ENCODE measurements at places on chromosomes 4 and X.

- peak; percentile 62 for DNase-seq
These were observed 38.4 kb upstream of the PDLIM3 start for GRCh38 chr4:185573651-185574199.

DNA sequence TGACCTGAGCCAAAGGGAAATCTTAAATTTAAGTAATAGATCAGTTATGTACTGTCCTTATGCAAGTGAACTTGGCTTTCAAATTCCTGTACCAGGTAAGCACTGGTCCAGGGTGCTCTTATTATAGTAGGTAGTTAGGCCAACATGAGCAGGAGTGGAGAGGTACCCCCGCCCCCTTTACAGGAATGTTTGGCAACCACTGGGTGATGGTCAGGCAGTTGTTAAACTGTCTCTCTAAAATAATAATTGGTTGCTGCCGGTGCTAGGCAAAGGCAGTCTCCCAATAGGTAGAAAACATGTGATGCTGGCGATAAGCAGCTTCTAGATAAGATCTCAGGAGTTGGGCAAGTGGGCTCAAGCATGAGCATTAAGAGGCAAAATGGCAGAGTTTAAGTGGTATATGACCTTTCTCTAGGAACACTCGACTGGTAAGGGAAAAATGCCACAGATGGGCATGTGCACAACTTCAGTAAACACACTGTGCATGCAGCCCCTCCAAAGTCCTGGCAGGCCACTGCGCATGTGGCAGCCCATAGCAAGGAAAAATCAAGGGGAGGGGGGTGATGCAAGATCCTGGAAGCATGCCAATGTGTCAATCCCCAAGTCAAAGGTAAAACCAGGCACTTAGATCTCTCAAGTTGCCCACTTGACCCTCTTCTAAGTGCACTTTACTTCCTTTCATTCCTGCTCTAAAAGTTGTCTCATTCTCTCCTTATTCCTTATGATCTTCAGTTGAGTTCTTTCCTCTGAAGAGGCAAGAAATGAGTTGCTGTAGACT, 1239.7 kb downstream of the C4orf33 start:
- DNase-seq = no peak

DNA sequence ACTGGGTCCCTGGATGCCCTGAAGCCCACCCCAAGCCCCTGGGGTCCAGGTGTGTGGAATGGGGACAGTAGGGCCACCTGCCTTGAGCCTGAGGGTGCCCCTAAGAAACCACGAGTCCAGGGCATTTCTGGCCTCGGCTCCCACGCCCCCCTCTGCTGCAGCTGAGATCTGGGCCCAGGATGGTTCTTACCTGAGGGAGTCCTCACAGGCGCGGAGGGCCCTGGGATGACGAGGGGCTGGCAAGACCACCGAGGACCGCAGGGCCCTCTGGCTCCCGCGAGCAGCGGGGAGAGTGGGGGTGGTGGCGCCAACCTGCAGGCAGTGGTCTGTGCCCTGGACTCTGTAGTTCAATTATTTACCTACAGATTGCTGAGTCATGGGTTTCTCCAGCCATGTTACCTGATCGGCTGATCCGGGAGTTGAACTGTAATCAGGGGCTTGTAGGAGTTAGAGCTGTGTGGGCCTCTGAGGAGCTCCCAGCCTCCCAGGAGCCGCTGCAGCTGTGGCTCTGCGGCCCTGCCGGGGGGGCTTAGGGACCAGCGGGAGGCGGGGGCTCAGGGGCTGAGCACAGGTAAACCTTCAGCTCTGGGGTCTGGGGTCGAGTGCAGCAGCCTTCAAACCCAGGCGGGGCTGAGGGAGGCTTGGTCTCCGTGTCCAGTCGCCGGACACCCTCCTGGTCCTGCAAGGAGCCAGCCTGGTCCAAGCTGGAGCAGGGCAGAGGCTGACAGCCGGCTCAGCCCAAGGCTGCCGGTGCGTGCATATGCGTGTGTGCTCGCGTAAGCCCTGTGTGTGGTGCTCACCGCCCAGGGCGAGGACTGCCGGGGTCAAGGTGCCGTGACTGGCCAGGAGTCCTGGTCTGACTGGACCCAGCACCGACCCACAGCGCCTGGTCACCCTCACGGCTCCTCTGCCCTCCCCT, at the start of gene SLC26A1:
Gene SLC26A1, minus strand, starts transcription at position 294 of the 919 bp plus-strand sequence. CDS start 1,701 bp downstream, outside the sequence.
- no peak for DNase-seq

DNA sequence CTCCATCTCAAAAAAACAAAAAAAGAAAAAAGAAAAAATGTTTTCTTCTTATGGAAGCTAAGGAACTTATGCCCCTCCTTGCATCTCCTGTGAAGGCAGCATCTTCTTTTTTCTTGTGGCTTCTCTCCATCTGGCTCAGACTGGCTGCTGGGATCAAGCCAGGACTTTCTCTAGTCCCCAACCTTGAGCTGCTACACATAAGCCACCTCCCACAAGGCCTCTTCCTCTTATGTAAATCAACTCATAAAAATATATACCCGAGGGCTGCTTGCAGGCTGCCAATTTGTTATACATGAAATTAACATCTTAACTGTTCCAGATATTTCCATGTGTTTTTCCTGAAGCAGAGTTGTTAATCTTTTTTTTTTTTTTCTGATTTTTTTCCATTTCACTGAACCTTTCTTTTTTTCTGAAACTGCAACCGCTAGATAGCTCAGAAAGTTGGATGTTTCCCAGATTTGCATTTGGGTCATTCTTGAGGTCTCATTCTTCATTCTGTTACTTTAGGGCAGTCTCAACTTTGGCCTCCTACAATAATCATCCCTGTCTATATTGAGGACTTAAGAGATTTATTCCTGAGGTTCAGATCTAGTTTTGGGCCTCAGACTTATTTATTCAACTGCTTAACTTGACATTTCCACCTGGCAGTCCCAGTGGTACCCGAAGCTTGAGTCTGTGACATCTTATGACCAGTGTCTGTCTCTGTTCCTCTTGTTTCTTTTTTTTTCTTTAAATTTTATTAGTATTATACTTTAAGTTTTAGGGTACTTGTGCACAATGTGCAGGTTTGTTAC, 10.3 kb downstream of the SNX25 start:
- DNase-seq = no peak

GRCh38 chr4:99861120-99861905, 32.9 kb downstream of the LAMTOR3 start:
- no peak for DNase-seq

DNA sequence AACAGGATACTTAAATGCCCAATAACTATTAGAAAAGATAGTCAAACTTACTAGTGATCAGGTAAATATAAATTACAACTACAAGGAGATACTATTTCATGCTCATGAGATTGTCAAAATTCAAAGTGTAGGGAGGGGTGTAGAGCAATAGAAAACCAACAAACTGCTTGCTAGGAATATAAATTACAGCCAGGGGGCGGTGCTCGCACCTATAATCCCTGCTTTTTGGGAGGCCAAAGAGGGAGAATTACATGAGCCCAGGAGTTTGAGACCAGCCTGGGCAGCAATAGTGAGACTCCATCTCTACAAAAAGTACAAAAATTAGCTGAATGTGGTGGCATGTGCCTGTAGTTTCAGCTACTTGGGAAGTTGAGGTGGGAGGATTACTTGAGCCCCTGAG, 556.5 kb upstream of the NR3C2 start:
- DNase-seq = no peak

GRCh38 chrX:69968950-69969349, 80.8 kb downstream of the AWAT2 start:
- DNase-seq = no peak

GRCh38 chrX:76126851-76127250, 46.0 kb upstream of the PBDC1 start:
- DNase-seq = no peak

DNA sequence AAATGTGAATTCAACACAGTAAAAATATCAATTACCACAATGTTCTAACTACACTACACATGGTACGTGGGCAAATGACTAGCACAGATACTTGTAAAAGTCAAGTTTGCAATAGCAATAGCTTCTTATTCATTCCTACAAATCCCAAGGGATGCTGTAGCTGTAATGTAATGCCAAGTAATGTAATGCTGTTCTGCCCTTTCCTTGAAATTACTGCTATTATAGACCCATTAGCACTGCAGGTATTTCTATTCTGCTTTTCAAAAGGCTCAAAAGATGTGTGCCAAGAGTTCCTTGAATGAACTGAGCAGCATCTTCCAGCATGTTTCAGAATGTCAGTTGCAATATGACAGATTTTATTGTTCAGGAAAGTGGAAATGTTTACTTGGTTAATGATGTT, 129.9 kb upstream of the BANK1 start:
- DNase-seq = no peak

DNA sequence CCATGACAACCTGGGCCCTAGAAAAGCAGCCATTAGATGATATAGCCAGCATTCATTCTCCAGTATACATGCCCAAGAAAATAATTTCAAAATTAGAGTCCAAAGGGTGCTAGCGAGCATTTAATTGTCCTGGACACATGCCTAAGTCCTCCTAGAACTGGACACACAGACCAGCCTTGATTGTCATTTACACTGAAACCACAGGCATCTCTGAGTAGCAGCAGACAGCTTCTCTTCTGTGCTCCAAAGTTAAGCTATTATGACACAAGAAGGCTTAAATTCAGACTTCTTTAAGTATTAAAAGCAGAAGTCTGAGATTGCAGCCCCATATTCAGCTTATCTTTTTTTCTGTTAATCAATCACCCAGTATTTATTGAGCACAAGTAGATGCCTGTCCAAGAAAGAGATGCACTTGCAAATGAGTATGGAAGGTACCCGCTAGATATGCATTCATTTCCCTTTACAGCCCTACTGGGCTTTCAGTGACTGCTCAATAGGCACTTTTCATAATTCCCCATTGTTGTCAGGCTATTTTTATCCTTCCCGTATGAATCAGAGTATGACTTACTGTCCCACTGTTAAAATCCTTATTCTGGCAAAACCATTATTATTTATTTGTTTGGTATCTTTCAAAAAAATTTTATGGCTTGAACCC, 374.1 kb downstream of the FBXW7 start:
- DNase-seq = no peak

DNA sequence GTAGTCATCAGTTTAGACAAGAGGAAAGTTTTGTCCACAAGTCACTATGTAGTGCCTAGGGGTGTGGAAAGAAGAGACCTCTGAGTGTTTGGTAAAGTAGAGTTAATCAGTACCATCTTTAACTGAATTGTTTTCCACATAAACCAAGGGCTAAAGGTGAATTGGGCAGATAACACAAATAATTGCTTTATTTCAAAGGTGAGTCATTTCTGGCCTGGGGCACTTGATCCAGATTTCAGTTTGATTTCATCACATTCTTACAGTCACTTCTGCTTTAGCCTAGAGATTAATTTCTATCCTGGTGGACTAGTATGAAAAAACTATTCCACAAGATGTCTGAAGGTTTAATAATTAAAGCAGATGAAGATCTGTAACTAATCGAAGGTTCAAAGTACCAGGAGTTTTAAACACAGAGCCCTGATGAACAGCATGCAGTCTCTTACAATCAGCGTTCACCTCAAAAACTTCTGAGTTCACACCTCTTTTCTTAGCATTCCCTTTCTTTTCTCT, 74.5 kb upstream of the BOD1L1 start:
- DNase-seq = no peak

GRCh38 chrX:65874765-65875164, 165.1 kb downstream of the VSIG4 start:
- DNase-seq = no peak

GRCh38 chr4:168630445-168631187, 133.8 kb downstream of the PALLD start:
- no peak for DNase-seq

- DNase-seq = no peak
These were observed 39.8 kb downstream of the ARHGAP24 start for GRCh38 chr4:85514783-85515182.

GRCh38 chr4:153211986-153212728, 7.9 kb downstream of the TRIM2 start:
- no peak for DNase-seq

- no peak for DNase-seq
These were observed 158.5 kb downstream of the SHOX start for GRCh38 chrX:789096-789495.

DNA sequence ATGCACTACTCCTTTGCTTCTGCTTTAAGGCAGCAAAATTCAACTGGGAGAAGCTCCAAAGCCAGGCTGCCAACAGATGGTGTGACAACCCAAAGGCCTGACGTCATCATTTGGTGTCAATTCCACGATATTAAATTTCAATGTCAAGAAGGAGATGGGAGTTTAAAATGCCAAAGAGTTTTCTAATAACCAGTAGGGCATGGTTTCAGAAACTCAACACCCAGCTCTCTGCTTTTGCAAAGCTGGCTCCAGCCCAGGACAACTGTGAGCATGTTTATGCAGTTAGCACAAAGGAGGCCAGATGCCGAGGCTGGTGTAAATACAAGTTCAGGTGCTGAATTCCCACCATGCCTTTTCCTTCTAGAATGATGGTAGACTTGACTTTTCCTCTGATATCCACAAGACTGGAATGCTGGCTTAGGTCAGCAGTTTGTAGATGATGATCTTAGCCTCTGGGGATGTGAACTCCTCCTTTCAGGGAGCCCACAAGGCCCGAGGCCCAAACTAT, 67.3 kb downstream of the AFAP1 start:
- DNase-seq = peak; percentile 53

GRCh38 chr4:7585768-7586167, 151.0 kb upstream of the PSAPL1 start:
- no peak for DNase-seq

DNA sequence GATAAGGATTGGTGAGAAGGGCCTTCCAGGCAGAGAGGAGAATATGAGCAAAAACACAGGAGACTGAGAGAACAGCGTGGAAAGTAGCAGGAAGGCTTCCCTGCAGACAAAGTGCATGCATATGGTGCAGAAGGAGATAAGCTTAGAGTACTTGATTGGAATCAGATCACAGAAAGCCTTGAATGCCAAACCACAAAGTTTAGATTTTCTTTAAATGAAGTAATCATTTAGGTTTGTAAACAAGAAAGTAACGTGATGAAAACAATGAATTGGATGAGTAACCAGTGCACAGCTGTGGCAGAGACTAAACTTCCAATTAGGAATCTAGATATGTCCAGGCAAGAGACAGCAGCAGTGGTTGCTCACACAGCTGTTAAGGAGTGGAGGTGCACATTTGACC, 83.8 kb upstream of the C1QTNF7 start:
- no peak for DNase-seq

GRCh38 chrX:11678158-11678557, 12.4 kb upstream of the ARHGAP6 start:
- no peak for DNase-seq

DNA sequence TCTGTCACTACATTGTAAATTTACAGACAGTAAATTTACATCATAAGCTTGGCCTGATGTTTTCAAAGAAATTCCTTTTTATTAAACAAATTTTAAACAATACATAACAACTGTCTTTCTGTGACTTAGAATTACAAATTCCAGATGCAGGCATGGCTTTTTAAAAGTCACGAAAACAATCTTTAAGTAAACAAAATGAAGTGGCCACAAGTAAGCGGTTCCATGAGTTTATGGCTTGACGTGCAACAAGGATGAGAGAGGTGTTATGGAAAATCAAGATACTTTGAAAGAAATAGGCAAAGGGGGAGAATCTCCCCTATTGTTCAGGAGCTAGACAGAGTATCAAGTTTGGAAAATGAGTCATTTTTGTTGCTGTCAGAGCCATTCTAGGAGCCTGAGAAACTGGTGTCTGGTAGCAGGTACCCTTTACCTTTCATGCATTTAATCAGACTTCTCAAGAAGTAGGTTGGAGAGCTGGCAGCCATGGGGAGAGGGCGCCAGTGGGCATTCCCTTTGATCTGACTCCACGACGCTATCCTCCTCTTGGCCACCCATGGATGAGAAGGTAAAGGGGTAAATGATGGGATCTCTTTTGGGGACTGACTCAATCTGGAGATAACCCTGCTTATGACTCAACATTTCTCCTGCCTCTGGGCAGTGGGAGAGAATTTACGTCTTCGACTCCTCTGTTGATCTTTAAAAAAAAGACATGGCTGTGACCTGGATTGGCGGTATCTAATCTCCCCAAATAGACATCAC, 217.2 kb downstream of the SPRY1 start:
- no peak for DNase-seq

Data from NCI-H510A (cell line).